ENCODE measurements at places on chromosomes 3 and 15.

DNA sequence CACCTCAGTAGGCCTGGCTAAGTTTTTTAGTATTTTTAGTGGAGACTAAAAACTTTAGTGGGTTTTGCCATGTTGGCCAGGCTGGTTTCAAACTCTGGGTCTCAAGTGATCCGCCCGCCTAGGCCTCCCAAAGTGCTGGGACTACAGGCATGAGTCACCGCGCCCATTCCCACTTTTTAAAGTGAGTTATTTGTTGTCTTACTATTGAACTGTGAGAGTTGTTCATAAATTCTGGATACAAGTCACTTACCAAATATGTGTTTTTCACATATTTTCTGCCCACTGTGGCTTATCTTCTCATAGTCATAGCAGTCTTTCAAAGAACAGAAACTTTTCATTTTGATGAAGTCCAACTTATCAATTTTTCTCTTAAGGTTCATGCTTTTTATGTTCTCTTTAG is 29.9 kb upstream of the SPSB4 start:
- DNase-seq = no peak
- no peak overlapping the region for H3K4me3 ChIP-seq
- no peaks in the 10 kb centered on the region for H3K27me3 ChIP-seq
- H3K27ac ChIP-seq = no peak overlapping the region
- H3K36me3 ChIP-seq = no peaks in the 10 kb centered on the region

DNA sequence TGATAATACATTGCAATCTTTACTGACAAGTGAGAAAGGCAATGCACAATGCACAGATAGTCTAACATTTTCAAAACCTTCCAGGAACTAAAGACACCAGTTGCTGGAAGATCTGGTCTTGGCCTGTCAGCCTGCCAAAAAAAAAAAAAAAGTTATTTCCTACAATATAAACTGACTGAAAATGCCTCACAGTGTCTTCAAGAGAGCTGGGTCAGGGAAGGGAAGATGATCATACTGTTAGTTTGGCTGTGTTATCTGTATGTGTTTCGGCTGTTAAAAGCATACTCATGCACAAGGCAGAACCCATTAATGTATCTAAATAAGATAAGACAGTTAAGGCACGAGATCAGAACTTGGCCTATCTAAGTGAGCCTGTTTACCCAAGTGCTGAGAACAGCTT is 673.4 kb downstream of the MECOM start:
- H3K27ac ChIP-seq = no peak overlapping the region
- H3K4me1 ChIP-seq = no peaks in the 10 kb centered on the region
- H3K27me3 ChIP-seq = no peaks in the 10 kb centered on the region

DNA sequence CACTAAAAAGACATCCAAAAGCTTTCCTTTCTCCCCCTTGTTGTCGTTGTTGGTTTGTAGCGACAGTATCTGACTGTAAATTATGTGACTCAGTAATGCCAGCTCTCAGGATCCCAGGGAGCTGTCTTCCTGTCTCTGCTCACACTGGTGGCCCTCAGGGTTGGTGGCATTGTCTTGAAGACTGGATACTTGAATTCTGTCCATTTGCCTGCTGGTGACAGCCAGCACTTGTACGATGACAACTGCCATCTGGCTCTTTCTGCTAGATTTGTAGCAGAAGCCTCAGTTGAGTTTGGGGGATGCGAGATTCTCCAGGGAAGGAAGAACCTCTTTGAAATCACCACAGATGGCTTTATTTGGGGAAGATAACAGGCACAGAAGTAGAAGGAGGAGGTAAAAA is 120.8 kb downstream of the ARPP21 start:
- no peaks in the 10 kb centered on the region for H3K27me3 ChIP-seq

DNA sequence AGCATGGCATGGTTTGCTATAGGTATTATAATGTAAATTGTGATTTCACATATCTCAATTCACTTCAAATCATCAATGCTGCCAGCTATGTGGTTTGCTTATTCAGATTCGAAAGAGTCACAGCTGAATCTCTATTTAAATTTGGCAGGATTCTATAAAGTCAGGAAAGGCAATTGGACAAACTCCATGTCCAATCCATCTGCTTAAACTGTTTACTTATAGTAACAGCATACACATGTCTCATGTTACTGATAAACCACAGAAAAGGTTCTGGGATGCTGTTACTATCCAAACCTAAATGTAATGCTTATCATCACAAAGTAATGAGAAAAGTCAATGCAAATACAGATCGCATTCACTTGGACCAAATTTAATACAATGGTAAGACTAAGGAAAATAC is 229.7 kb downstream of the ISL2 start:
- no peak overlapping the region for H3K27ac ChIP-seq
- no peak overlapping the region for H3K4me3 ChIP-seq
- H3K36me3 ChIP-seq = no peaks in the 10 kb centered on the region
- no peaks in the 10 kb centered on the region for H3K4me1 ChIP-seq
- no peaks in the 10 kb centered on the region for H3K27me3 ChIP-seq

- no peak overlapping the region for H3K27ac ChIP-seq
- H3K4me1 ChIP-seq = no peaks in the 10 kb centered on the region
- no peaks in the 10 kb centered on the region for H3K36me3 ChIP-seq
- H3K27me3 ChIP-seq = no peaks in the 10 kb centered on the region
- DNase-seq = no peak
- H3K4me3 ChIP-seq = no peak overlapping the region
Measured at GRCh38 chr3:188706176-188706575, 465.6 kb upstream of the TPRG1 start.

DNA sequence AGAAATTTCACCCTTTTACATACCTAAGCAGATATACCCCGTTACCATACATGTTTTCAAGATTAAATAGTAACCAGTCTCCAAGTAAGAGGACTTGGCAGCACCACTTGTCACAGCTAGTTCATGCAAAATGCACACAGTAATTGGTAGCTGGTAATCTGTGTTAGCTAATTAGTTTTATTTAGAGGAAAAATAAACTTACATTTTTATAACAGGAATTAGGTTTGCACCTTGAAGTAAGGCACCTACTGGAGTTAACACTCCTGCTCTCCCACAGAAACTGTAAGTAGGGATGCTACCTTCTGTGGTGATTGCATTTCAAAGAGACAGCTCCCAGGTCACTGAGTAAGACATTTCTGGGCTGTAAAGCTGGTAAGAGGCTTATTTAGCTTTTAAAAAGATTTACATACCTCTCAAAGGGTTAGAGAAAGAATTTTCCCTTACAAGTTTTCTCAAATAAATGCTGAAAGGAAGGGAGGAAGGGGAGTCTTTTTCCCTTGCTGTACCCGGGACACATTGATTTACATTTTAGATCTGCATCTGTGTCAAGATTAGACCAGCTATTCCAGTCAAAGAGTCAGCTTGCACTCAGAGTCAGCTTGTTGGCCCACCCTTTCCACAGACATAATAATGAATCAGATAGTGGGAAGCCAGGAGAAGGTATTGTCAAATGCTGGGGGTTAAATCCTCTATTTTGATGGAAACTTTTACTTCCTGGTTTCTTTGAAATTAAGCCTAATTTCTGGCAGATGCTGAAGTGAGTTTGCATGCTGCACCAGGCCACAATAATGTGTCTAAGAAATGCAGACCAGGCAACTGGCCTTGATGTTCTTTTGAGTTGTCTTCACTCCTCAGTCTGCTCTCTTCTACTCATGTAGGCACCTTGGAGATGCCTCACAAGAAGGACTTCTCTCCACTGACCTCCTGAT is 77.6 kb upstream of the CHD2 start:
- no peaks in the 10 kb centered on the region for H3K36me3 ChIP-seq
- peak overlapping the region; percentile 93 for H3K27ac ChIP-seq
- peaks cover 7% of the 10 kb centered on the region for H3K4me1 ChIP-seq
- no peaks in the 10 kb centered on the region for H3K27me3 ChIP-seq
- H3K4me3 ChIP-seq = no peak overlapping the region

- no peaks in the 10 kb centered on the region for H3K27me3 ChIP-seq
- no peak for DNase-seq
- H3K4me1 ChIP-seq = peaks cover 6% of the 10 kb centered on the region
- H3K27ac ChIP-seq = peak overlapping the region; percentile 99
- H3K4me3 ChIP-seq = peak overlapping the region; percentile 89
Measured at GRCh38 chr3:63911509-63911872, 692 bp downstream of the SCAANT1 start.

DNA sequence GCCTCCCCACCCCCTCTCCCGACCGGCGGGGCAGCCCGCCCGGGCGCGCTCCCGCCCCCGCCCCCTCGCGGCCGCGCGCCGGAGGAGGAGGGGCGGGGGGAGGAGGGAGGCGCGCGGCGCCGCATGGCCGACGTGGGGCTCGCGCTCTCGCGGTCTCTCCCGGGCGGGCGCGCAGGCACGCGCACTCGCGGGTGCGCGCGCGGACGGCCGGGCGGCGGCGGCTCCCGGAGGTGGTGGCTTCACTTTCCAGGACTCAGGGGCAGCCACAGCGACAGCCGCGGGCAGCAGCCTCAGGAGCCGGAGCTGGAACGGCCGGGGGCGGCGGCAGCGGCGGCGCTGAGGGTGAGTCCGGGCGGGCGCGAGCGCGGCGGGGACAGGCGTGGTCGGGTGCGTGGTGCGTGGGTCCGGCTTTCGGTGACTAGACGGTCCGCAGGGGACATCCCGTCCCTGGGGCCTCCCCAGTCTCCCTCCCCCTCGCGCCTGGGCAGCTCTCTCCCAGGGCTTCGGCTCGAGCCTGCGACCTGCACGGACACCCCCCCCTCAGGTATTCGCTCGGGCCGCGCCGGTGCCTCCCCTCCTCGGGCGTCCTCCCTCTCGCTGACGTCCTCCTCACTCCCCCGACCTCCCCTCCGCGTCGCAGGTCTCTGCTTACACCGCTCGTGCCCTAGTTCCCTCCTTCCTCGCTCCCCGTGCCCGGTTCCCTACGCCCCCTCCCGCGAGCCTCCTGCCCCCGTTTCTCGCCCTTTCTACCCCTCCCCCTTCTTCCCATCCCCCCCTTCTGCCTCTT is at the start of gene UBE2E2:
Gene UBE2E2 (plus strand): TSS at position 407 of the 787 bp plus-strand sequence.
- H3K36me3 ChIP-seq = no peaks in the 10 kb centered on the region
- H3K4me1 ChIP-seq = no peaks in the 10 kb centered on the region
- peak within 1 kb of the TSS; percentile 93 for H3K27ac ChIP-seq
- DNase-seq = peak; percentile 39
- peak within 1 kb of the TSS; percentile 94 for H3K4me3 ChIP-seq
- H3K27me3 ChIP-seq = no peaks in the 10 kb centered on the region

DNA sequence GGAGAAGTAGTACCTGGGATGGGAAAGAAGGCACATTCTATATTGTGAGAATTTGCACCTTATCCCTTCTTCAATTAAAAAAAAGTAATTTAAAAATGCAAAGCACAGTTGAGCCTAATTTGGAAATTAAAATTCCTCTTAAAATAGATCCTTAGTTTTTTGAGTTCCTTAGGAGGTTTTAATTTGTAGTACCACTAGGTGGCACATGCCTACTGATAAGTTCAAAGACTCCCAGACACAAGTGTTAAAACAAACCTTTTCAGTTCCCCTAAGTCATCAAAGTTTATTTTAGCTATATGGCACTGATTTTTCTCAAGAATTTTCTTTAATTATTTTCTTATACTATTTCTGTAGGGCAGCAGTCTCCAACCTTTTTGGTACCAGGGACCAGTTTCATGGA is 127.6 kb upstream of the AZI2 start:
- H3K4me1 ChIP-seq = no peaks in the 10 kb centered on the region
- no peaks in the 10 kb centered on the region for H3K27me3 ChIP-seq
- no peaks in the 10 kb centered on the region for H3K36me3 ChIP-seq
- no peak overlapping the region for H3K4me3 ChIP-seq
- no peak for DNase-seq
- no peak overlapping the region for H3K27ac ChIP-seq

DNA sequence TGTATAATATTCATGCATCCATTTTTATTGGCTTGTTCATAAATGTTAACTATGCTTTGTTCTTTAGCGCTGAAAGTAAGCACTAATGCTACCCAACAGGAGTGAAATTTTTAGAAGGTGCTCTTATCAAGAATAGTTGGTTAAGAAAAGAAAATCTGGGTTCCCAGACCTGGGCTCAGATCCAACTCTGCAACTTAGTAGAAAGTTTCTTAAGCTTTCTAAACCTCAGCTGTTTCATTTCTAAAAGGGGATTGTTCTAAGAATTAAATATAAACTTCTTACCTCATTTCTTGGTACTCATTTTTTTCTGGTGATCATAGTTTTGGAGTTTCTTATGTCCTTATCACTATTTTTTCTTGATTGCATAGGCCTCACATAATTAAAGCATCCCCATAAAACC is 12.1 kb downstream of the ARPP21 start:
- H3K27ac ChIP-seq = no peak overlapping the region
- no peaks in the 10 kb centered on the region for H3K4me1 ChIP-seq
- H3K4me3 ChIP-seq = no peak overlapping the region
- DNase-seq = no peak

- DNase-seq = no peak
- no peak overlapping the region for H3K4me3 ChIP-seq
- no peaks in the 10 kb centered on the region for H3K4me1 ChIP-seq
- no peaks in the 10 kb centered on the region for H3K27me3 ChIP-seq
- H3K36me3 ChIP-seq = no peaks in the 10 kb centered on the region
Measured at GRCh38 chr3:33430061-33430460, 10.1 kb downstream of the UBP1 start.

DNA sequence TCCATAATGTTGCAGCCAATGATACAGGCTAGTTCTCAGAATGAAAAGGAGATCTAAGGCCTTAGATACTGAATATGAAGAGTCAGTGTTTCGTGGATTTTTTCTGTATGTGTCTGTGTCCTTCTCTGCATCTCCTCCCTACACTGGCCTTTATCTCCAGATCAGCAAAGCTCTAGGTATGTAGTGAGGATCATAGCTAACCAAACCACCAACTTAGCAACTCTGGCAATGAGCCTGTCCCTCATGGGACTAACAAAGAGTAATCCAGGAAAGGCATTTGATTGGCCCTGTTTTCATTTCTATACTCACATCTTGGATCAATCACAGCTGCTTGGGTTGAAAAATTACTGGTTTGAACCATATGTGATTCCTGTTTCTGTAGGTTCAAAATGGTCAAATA is 18.6 kb upstream of the CNTN3 start:
- no peaks in the 10 kb centered on the region for H3K36me3 ChIP-seq
- H3K27ac ChIP-seq = no peak overlapping the region
- DNase-seq = no peak
- H3K27me3 ChIP-seq = no peaks in the 10 kb centered on the region

DNA sequence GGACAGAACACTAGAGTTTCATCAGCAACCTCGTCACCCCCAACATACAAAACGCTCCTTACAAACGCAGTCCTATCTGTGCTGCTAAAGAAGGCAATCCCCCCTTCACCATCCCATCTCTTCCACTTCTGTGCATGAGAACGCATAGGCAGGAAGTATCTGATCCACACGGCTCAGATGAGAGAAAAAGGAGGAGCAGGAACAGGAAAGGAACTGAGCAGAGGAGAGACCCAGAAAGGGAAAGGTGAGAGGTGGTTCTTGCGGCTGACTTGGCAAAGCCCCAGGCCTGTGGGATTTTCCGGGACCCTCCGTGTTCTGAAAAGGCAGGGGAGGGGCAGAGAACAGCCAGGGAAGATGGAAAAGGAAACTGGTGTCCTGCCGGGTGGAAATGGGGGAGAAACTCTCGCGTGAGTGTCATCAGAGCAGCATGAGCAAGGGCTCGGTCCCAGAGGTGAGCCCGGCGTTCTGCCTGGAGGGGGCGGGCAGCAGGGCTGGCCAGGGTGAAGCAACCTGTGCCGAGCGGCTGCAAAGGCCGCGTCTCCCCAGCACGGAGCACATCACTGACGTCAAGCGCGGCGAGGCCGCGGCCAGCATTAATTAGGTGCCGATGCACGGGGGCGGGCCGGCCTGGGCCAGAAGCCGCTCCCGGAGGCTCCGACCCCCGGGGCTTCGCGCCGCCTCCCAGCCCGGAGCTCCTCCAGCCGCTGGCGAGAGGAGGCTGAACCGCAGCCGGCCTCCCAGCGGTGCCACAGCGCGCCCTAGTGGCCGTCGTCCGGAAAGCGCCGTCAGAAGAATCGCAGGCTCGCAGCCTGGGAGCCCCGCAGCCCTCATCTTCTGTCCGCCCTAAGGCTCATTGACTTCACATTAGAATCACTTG is 35.8 kb downstream of the CPN2 start:
- H3K27me3 ChIP-seq = no peaks in the 10 kb centered on the region
- H3K27ac ChIP-seq = peak overlapping the region; percentile 78

GRCh38 chr3:194095902-194096301 is 40.0 kb upstream of the HES1 start:
- no peak for DNase-seq
- no peak overlapping the region for H3K4me3 ChIP-seq
- H3K27me3 ChIP-seq = no peaks in the 10 kb centered on the region
- peak overlapping the region; percentile 46 for H3K27ac ChIP-seq
